ENCODE measurements at places on chromosomes 5 and 9.

- no peak for DNase-seq
Measured at GRCh38 chr5:112880219-112880964, 19.3 kb downstream of the SRP19 start.

DNA sequence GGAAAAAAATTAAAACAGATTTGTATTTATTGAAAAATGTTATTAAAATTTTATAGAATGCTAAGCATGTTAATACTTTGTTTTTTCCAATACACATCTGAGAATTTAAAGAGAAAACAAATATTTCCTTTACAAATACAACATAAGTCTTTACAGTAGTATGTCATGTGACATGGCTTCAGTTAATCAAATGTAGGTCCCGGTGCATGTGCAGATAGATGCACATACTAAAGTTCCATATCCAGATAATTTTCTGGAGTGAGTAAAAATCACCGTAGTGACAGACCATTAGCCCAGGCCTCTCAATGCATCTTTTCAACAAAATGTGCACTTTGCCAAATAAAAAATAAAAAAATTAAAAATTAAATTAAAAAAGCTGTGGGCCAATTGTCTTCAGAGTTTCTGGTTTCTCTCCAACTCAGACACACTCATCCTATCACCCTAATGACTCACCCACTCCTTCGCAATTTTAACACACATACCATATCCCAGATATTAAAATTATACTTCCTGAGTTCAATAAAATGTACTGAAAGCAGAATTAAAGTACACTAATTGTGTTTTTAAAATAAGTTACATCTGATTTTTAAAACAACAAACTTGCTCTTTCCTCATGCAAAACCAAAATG, 508.1 kb downstream of the NR2F1-AS1 start:
- no peak for DNase-seq

DNA sequence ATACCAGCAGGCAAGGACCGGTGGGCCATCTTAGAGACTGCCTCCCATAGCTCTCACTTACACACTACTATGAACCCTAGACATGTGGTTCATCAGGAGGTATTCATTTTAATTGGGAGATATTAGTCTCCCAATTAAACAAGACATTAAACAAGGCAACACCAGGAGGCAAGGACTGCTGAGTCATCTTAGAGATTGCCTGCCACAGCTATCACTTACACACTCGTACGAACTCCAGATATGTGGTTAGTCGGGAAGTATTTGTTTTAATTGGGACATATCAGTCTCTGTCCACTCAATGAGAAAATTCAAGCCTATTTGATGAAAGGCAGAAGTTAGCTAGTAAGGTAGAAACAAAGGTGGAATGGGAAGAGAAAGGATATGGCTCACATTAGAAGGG, 343.9 kb downstream of the NFIB start:
- no peak for DNase-seq

GRCh38 chr9:120846906-120847305, 4.2 kb upstream of the PSMD5 start:
- no peak for DNase-seq

DNA sequence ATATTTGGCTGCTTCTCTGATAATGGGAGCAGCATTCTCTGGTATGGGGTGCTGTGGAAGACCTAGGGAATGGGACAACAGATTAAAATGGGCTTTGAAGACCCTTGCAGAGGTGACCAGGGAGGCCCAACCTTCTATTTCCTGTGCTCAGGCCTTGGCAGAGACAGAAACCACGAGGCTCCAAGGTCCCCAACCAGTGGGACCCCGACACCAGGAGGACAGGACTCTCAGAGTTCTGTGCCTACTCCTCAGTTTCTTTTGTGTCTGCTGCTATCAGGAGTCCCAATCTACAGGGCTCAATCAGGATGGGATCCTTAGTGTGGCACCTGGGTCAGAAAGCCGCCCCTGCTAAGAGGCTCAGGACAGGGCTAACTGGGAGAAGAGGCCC, 29.3 kb downstream of the CSF2 start:
- no peak for DNase-seq

DNA sequence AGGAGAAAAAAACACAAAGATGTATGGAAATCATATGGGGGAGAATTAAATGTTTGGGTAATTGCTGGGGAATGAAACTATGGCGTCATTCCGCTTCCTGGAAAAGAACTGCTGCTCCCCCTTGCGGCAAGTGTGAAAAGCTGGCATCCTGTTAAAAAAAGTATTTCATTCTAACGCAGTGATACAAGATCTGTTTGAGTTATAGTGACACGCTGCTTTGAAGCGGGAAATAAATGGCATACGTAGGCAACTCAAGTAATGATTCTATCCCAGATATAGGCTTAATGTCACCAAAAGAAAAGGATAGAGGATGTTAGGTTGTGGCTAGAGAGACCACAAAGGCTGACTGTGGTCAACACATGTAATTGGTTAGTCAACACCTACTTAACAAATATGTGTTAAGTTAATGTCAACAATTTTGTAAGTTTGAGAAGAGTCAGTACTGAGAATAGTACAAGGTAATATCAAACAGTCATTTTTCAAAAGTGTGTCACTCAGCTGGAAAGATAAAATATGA, 70.2 kb upstream of the ALDH1A1 start:
- no peak for DNase-seq

- peak; percentile 62 for DNase-seq
Measured at GRCh38 chr9:121322037-121322736, 47.9 kb downstream of the STOM start.

- DNase-seq, result no peak
Measured at GRCh38 chr5:178577944-178578343, 12.2 kb downstream of the COL23A1 start.

- DNase-seq, result peak; percentile 52
Measured at GRCh38 chr5:1411099-1411498, 34.1 kb downstream of the SLC6A3 start.

DNA sequence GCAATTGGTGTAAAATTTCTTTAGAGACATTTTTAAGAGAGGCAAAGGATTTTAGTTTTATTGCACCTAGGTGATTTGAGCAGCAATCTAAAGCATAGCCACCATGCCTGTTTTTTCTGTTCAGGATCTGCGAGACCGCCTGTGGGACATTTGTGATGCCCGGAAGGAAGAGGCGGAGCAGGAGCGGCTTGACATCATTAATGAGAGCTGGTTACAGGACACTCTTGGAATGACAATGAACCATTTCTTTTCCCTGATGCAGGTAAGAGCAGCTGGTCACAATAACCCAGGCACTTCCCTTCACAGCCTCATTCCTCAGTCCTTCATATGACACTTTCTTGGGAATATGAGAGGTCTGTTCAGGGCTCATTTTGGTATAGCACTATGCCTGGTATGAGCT, 103.2 kb upstream of the IL7R start:
- no peak for DNase-seq

DNA sequence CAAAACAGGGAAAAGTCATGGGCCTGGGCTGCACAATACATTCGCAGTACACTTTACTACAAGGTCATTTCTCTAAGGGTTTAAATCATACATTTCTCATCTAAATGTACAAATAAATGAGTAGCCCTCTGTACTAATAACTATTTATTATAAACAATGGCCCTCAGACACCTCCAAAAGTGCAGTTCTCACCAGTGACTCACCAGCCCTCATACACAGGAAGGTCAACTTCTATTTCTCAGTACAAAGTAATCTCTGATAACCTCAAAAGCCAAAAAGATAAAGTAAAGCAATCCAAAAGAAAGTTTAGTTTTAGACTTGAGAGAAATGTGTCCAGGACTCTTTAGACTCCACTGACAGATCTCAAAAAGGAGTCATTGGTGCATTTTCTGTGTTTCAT, 1258.1 kb upstream of the CDH6 start:
- no peak for DNase-seq

GRCh38 chr9:100170556-100170955, 71.5 kb downstream of the INVS start:
- no peak for DNase-seq

DNA sequence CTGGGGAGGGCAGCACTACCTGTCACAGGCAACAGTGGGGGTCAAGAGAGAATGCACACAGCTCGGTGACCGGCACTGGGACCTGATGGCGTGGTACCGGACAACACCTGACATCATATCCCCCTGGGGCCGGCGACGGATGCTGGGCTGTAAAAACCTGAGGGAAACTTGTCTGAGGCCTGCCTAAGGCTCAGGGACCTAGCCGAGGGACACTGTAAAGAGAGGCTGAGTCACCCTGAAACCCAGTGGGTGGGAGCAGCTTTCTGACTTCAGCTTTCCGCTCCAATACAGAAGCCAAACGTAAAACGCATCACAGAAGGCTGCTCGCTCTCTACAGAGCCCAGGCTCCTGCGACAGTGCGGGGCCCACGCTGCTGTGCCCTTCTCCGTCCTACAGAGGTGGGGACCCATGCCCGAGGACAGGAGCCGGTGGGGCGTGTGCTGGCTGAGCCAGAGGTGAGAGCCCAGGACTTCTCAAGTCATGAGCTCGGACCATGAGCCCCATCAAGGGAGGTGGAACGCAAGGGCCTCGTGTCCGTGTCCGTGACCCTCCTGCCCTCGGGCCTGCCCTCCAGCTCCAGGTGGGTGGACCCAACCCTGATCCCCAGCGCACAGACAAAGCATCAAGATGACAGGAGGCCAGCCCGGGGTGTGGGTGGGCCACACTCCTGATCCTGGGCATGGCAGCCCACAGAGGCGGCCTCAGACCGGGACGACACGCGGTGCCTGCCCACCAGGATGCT, 5.3 kb downstream of the RALGDS start:
- no peak for DNase-seq

DNA sequence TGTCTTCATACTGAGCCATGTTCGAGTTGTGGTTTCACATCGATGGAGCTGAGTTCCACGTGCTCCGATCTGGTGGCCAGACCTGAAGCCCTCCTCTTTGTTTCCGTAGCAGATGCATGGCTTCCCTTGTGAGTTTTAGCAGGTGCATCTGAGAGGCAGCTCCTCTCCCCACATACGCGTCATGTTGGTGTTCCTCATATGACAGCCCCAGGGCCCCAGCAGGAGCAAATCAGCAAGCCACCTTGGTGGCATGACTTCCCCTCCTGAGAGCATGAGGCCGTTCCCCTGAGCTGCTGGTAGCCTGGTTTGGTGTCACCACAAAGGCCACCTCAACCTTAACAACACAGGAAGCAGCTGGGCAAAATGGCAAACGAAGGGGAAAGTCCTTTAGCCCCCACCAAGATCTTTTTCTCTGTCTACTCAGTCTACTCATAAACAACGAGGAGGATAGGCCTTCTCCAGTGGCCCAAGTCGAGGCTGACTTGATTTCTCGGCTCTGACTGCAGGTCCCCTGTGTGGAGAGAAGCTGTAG, 5.9 kb downstream of the CYFIP2 start:
- DNase-seq, result peak; percentile 66

GRCh38 chr5:62259699-62260250, 46.2 kb upstream of the KIF2A start:
- no peak for DNase-seq

GRCh38 chr5:173395257-173395932, 67.2 kb upstream of the STC2 start:
- no peak for DNase-seq

DNA sequence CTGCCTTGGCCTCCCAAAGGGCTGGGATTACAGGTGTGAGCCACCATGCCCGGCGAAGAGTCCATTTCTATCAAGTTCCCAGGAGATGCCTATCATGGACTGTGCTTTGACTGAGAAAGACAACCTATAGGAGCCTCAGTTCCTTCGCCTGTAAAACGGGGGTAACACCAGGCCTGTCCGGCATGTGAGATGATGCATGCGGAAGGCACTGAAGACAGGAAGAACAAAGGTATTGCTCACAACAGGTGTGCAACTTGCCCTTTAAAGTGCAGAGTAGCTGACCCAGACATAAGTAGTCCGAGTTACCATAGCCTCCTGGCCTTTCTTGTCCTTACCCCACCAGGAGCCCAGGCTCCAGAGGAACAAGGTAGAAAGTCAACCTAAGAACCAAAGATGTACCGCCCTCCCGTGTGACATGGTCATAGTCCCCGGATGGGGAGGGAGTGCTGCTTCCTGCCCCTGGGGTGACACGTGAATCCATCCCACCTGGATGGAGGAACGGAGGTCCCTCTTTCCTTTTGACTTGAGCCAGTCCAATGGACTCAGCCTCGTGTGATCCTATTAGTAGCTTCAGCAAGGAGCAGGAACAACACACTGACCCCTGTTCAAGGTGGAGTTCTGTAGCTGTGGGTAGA, 60.3 kb downstream of the HSPA4 start:
- no peak for DNase-seq

GRCh38 chr5:145246961-145247744, 588.0 kb downstream of the PRELID2 start:
- DNase-seq, result no peak

DNA sequence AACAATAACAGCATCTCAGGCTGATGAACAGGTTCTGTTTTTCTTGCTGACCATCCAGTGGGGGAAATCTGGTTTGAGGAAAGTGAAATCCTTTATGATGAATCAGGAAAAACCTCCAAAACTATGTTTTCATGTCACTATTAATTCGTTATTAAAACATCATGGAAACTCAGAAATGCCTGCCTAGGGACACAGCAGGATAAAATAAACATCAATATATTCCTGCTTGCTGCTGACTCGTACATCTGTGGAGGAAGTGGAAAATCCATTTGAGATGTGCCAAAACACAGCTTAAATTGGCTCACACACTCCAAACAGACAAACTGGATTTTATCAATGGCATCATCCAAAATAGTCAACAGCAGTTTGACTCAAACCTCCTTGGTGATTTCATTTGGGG, 53.0 kb downstream of the TEK start:
- DNase-seq, result no peak

- no peak for DNase-seq
Measured at GRCh38 chr9:14524873-14525515, 168.2 kb downstream of the ZDHHC21 start.

GRCh38 chr5:141298376-141298775, 5.5 kb downstream of the SLC25A2 start:
- DNase-seq, result no peak

- no peak for DNase-seq
Measured at GRCh38 chr9:84305497-84306131, 34.9 kb downstream of the SLC28A3 start.

DNA sequence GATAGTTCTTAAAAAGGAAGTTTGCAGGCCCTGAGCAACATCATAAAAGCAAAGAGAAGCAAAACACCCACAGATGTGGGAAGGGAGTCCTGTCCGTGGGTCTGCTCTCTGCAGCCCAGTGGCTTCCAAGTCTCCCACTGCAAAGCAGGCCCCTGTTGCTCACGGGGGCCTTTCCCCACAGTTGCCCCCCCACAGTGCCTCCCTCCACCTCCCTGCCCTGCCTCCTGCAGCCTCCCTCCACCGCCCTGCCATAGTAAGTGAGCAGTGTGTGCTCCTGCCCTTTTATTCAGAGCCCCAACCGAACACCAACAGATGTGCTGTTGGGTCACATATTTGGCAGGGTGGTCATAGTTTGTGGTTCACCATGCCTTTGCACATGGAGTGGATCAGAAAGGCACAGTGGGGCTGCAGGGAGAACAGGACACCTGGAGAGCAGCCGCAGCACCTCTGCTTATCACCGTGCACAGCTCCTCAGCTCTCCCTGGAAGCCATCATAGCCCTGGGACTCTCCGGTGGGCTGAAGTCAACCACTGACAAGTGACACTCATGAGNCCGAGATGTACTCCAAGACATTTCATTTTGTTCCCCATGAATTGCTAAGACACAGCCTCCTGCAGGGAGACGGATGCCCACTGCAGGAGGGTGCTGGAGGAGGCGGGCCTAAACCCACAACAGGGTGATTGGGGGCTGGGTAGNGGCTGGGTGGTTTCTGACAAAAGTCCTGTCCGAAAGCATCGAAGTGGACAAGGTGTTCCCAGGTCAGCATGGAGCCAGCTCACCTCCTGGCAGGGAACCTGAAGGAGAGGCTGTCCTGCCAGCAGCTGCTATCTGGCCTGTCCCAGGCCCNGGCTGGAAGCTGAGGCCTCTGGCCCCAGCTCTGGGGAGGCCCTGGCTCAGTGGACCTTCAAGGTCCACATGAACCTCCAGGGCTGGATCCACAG, 278.9 kb downstream of the GADD45G start:
- peak; percentile 44 for DNase-seq

- no peak for DNase-seq
Measured at GRCh38 chr5:124755565-124755964, 9.1 kb upstream of the ZNF608 start.

Data from ascending aorta (tissue), 2 donors.